ENCODE measurements at places on chromosomes 7 and 10.

GRCh38 chr10:126749015-126749655 is 78.6 kb upstream of the C10orf90 start:
- DNase-seq, result peak; percentile 75

DNA sequence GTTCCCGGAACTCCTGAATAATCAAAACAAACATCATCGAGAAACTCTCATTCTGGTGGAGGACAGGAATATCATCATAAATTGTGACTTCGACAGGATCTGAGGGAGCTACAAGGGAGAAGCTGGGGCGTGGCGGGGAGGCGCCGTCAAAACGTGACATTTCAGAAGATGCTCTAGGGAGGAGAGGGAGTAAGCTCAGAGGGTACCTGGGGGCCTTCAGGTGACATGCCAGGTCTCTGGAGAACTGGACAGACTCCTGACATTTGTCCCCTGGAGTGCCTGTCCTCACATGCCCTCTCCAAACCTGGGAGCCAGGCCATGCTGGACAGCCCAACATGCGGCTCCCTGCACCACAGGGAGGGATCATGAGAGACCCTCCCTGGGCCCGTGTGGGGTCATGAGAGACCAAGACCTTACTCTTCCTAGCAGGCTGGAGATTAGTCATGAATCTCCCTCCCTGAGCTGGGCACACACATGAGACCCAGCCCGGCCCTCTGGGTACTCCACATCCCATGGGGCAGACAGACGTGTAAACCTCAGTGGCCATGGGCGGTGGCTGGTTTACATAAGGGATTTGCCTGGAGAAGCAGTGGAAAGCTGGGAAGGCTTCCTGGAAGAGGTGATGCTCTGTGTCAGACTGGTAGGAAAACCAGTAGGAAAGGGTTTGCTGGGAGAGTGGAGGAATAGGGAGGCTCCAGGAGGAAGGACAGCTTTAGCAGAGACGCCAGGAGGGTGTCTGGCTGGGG is 81.0 kb downstream of the MYL10 start:
- no peak for DNase-seq

- no peak for DNase-seq
Measured at GRCh38 chr10:85979598-85979997, 387.0 kb downstream of the GRID1 start.

DNA sequence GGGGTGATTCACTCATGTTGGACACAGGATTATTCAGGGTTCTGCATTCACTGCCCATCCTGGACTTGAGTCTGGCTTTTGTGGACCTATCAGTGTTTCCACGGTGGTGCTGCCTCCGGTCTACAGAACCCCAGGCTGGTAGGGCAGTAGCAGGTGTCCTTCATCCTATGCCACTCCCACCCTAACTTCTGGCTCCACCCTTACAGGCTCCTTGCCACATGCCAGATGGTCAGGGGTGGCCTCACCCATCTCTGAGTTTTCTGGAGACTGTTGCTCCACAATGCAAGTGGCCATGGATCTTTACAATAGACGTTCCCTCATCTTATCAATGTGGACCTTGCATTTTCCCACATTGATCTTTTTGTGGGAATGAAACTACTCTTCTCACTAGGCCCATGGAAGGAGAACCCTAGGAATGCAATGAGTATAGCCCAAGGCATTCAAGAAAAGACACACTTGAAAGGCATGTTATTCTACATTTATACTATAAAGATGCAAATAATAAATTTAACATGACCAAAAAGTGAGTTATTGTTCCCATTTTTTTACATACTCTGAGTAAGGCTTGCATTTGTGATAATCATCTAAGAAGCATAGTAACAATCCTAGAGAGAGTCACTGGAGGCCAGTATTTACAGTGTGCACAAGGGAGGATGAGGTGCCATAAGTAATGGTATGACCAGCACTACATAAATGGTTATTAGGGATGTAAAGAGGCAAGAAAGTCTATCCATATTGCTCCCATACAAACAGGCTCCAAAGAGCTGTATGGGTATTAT is 57.4 kb upstream of the ADO start:
- DNase-seq, result no peak

DNA sequence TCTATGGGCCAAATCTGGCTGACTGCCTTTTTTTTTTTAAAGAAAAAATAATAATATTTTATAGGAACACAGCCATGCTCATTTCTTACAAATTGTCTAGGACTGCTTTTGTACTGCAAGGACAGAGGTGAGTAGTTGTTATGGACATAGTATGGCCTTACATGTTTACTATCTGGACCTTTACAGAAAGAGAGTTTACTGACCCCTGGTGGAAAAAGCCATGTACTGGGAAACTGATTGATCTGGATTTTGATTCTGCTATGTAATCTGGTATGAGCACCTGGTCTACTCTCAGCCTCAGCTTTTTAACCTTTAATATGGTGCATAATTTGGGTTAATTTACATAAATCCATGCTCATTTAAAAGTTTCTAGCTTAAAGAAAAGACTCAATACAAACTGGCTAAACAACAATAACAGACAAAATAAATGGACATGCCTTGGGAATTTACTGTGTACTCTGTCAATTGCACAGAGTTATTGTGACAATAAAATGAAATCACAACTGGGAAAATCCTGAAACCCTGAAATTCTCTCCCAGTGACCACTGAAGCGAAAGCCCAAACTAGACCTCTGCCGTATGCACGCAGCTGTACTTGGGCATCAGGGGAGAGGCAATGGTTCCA is 260.7 kb downstream of the BMPER start:
- peak; percentile 26 for DNase-seq

GRCh38 chr10:69696073-69696731 is 66.2 kb downstream of the FAM241B start:
- peak; percentile 14 for DNase-seq

GRCh38 chr10:116276981-116277380 is 4.0 kb upstream of the GFRA1 start:
- no peak for DNase-seq

- DNase-seq, result no peak
Measured at GRCh38 chr10:51300617-51301304, 226.5 kb downstream of the PRKG1 start.

- no peak for DNase-seq
Measured at GRCh38 chr10:16536155-16536554, 14.5 kb upstream of the C1QL3 start.

DNA sequence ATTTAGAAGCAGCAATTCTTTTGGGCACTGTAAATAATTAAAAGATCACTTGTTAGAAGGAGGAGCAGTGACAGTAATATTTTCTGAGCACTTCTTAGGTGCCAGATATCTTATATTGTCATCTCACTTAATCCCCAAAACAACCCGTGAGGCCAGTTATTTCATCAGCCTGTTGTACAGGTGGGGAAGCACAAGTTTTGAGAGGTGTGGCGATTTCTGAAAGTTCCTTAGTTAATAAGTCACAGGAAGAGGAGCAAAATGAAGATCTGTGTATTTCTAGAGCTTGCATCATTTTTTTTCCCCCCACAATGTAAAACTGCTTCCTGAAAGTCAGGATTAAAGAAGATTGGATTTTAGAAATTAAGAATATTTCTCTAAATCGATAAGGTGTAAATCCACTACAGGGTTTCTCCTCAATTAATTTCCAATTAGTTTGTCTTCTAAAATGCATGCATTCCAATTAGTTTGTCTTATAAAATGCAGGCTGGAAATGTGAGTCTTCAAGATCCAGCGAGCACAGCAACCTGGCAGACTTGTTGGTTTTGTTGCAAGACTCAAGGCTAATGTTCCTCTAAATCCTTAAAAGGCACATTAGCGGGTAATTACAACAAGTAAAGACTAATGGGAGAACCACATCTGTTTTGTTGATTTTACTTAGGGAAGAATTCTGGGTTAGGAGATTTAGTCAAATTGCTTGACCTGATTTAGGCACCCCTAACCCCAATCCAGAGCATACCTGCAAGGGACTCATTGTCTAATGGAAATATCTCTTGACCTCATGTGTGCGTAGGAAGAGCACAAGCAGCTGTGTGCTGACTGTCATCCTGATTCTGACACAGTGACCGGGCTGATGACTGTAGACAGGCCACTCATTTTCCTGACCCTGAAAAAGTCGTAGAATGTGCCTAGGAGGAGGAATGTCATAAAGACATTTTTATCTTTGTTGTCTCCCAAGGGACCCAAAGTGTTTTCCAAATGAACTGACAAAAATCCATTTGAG is 272.0 kb downstream of the BAMBI start:
- DNase-seq, result no peak

DNA sequence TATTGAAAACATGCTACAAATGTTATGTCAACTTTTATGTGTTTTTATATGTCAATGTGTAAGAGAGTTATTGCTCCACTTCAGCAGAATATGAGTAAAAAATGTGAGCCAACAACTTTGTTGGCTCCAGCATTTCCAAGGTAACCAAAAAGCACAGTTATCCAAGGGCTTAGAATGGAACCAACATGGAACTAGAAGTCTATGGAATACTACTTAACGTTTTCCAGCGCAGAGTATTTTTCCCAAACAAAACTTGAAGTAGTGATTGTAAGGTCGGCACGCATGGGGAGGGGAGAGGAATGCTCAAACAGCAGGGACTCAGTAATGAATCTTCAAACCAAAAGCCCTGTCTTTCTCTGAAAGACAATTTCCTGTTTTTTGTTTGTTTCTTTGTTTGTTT is 45.0 kb upstream of the TSPAN13 start:
- peak; percentile 13 for DNase-seq

- DNase-seq, result peak; percentile 0
Measured at GRCh38 chr7:10439027-10439426, 534.6 kb upstream of the PHF14 start.

GRCh38 chr10:122293156-122293960 is 22.3 kb downstream of the BTBD16 start:
- no peak for DNase-seq

DNA sequence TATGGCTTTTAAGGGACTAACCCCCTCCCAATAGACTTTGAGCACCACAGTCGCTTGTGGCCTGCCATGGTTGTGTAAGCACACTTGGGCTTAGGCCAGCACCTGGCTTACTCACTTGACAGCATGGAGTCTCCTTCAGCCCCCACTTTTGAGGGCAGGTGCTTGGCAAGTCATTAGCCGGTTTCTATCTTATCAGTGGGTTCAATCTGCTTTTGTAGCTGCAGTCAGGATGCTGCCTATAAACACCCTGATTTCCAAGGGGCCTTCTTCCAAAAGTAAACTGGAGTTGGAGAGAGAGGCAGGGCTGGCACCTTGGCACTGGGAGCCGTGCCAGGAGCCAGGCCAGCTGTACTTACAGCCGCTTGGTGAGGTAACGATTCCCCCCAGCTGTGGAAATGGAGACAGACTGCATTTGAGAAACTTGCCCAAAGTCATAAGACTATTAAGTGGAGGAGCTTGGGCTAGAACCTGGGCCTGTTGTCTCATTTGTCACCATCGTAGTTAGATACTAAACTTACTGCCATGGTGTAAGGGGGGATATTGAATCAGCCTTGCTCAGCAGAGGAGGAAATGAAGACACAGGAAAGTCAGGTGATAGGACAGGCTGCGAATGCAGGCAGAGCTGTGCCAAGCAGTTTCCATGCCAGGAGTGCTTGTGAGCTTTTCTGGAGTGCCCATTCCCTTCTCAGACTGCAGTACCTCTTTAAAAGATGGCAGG is 92.2 kb upstream of the EFCAB10 start:
- no peak for DNase-seq

DNA sequence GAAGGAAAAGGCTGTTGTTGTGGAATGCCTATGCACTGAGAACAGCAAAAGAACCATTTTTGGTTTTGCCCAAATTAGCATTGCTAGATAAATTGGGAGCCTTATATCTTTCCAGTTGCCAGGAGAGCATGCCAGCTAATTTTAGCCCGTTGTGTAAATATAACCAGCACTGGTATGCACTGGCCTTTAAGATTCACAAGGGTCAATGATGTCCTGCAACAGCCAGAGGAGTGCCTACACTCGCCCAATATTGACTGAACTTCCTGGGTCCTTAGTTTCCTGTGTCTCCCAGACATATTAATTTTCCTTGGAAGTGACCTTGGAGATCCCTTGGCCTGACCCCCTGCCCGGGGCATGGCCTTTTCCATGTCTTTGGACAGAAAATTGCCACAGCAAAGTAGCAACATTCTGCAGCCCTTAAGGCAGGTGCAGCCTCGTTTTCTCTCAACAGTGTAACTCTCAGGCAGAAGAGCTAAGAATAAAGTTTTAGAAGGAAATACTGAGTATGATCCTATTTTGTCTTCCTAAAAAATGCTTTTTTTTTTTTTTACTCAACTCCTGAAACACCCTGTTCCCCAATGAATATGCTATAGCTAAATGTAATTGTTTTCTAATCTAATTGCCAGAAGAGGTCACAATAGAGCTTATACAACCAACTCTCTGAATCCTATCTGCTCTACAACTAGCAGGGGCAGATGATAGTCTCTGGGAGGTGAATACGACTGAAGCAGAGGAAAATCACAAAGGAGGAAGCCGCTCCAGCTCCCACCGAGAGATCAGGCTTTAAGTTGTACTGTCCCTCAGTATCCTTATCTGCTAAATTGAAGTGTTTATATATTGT is 131.9 kb upstream of the PCGF5 start:
- no peak for DNase-seq

DNA sequence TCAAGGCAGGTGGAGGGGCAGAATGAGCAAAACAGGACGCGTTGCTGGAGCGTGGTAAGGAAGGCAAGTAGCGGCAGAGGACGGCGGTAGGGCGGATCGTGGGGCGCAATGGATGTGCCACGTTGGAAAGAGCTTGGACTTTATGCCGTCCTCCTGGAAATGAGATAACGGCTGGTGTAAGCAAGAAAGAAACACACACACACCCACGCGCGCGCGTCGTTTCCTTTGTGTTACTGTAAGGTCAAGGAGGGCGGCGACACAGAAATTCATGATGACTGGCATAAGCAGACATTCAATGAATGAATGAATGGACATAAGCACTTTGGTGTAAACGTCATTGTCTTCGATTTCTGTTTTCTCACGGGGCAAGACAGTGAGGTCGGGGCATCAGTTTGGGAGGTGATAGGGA is 683 bp upstream of the ENTPD7 start:
- DNase-seq, result no peak

GRCh38 chr7:128104108-128104742 is 73.0 kb upstream of the LRRC4 start:
- DNase-seq, result peak; percentile 27

DNA sequence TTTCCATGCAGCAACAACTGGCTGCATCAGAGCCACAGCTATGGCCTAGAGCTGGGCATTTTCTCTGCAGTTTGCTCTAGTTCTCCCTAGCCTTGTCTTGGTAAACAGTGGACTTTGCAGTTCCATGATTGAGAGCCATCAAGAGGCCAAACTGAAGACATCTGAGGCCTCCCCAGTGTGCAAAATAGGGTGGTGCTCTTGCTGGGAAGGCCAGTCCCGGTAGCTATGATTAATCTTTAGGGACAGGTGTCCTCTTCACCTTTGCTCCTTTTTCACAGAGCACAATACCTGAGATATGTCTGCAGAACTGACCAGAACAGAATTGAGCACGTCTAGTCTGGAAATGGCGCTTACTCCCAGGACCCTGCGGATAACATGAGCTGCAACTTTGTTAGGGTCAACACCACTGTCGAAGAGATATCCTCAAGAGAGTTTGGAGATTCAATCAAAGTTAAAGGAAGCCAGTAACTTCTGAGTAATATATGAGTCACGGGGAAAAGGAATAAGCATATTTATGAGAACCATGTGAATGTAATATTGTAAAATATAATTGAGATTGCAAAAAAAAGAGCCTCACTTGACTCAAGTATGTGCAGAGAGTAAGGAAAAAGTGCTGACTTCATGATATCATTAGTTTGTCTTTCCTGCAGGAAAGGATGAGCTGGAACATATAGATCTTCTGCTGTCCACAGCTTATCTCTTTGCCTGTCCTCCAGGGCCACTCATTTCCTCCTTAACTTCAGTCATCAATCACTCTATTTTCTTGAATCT is 76.7 kb downstream of the ANK3 start:
- no peak for DNase-seq

Measured in hindlimb muscle (tissue), 1 donor.